Tibial nerve (tissue), 4 donors: ENCODE measurements at places on chromosomes 1 and 21.

DNA sequence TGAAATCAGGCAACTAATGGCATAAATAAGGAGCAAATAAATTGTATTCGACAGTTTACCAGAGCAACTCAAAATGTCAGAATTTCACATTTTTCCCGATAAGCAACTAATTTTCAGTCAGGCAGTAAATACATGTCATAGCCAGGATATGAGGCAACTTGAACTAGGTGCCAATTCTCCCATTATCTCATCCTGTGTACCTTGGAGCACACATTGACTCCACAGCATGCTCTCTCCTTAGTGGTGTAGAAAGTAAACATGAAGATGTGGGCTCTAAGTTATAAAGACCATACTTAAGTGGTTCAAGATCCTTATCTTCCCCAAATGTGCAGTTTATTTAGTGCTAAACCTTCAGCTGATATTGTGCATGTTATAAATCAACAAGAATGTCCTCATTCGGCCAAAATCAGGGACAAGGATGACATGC lies 197.8 kb downstream of the VAV3 start:
- DNase-seq: no peak

DNA sequence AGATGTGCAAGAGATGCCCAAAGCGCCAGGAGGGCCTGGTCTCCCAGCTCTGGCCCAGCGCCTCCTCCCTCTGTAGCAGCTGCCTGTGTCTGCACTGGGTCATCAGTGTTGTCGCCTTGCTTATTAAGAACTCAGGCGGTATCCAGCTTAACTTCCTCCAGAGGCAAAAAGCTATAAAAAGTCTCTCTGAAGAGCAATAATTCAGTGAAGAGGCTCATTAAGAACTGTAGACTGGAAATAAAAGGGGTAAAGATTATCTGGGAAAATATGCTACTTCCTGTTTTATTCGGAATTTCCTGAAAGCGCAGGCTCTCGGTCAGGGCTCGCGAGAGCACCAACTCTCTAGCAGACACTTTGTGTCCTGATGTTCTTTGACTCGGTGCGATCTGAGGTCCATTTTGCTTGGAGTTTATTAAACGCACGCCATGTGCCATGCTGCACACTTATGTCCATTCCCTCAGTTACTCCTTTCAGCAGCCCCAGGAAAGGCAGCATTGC lies 70.4 kb downstream of the MRPS6 start:
- DNase-seq: no peak

DNA sequence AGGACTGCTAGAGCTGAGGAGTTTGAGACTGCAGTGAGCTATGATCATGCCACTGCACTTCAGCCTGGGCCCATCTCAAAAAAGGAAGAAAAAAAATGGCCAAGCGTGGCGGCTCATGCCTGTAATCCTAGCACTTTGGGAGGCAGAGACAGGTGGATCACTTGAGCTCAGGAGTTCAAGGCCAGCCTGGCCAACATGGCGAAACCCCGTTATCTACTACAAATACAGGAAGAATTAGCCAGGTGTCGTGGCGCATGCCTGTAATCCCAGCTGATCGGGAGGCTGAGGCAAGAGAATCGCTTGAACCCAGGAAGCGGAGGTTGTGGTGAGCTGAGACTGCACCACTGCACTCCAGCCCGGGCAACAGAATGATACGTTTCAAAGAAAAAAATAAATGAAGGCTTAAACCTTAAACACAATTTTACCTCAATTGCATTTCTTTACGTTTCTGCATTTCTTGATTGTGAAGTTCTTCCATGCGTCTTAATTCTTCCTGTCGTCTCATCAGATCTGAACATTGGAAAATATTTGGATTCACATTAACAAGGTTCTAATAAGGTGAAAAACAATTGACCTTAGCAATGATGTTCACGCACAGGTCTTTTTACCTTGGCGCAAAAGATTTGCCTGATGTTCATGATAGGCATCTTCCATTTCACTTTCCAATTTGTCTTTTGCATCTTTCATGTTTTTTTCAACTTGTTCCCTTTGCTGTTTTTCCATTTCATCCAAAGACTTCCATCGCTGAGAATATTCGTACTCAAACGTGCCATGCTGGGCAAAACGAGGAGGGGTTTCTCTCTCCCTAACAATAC lies 4.2 kb downstream of the SFPQ start:
- DNase-seq: no peak

GRCh38 chr1:53126495-53126894 lies 15.9 kb downstream of the SLC1A7 start:
- no peak for DNase-seq

DNA sequence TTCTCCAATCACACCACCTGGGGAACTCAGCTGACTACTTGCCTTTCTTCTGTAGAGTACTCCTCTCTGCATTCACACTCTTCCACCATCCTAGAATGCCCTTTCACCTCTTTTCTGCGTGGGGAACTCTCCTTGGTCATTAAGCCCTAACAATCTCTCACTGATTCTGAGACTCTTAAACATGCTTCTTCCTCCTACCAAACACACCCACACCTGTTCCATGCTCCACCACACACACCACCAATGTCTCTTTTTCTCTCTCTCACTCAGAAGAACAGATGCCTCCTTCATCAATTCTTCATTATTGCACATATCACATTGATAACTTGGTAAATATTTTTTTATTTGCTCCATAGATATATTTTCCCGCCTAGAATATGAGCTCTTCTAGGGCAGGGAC lies 53.6 kb downstream of the WARS2 start:
- no peak for DNase-seq

- DNase-seq: no peak
These were observed 91.2 kb downstream of the UBIAD1 start for GRCh38 chr1:11364170-11364569.

- no peak for DNase-seq
These were observed 1.5 kb downstream of the RO60 start for GRCh38 chr1:193060938-193061337.

GRCh38 chr1:167446966-167447365 lies 71.4 kb downstream of the CD247 start:
- no peak for DNase-seq

DNA sequence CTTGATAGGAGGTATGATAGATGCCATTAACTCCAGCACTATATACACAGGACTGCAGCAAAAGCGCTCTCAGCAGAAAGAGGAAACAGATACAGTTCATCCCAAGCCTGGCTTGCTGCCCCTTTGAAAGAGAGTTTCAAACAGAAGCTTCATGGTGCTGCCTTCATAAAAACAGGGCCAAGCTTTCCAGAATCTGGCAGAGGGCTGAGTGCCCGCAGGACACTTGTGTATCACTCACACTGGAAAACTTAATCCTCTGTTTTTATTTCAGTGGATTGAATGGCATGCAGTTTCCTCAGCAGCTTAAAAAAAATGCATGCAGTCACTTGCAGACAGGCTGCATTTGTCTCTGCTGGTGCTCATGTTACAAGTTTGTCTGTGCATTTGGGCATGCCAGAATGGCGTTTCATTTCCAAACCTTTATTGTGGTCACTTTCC lies 40.4 kb downstream of the KCNJ15 start:
- DNase-seq: no peak

GRCh38 chr1:19877821-19878636 lies 4.2 kb upstream of the OTUD3 start:
- DNase-seq: no peak

DNA sequence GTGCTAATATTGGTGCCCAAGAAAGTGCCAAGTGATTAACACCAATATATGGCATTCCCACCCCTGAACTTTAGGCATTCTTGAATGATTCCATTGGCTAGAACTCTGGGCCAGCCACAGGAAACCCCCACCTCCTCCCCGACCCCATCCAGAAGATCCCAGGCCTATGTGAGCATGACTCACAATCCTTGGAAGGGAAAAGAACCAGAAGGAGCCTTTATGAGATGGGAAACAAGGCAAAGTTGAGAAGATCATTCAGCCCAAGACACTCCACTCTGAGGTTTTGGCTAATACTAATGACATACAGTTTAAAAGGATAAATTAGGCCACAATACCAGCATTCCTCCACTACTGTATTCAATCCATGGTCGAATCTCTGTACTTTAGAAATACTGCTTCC lies 21.8 kb downstream of the ELK4 start:
- DNase-seq: no peak

GRCh38 chr1:13487143-13487868 lies 26.5 kb downstream of the LRRC38 start:
- DNase-seq: no peak

GRCh38 chr1:14392161-14392858 lies 206.2 kb upstream of the KAZN start:
- DNase-seq: no peak

DNA sequence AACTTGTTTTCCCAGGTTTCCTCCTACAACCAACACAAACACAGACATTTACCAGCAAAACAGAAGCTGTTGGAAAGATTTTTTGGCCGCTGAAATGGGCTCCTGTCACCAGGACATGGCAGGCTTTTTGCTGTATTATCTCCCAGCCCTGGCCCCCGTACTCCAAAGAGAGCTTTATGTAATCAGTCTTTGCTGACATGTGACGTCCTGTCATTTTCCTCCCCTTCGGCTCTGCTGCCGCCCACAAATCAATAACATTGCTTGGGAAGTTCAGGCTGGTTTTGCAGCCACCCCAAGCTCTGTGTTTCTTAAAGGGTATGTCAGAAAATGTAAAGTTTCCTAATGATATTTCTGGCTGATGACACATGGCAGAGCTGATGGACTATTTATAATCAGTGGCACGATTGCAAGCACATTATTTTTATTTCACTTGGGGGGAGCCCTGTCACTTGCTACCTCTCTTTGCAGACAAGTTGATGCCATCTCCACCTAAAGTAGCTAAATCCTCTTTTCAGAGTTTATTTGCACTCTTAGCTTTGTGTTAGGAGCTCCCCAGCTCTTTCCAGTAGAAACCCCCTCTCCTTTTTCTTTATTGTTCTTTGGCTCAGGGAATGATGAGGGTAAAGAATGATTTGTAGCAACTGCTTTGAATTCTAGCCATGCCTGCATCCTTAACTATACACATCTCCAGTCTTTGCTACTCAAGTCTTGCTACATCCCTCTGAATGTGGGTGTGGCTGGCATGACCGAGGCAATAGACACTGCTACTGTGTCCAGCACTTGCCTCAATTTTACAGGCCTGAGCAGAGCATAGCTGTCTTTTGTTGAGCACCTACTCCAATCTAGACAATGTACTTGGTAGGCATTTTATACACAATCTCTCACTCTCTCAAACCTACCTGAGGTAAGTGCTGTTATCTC lies 67.3 kb downstream of the ELAVL4 start:
- DNase-seq: no peak

GRCh38 chr1:76473591-76473990 lies 393.7 kb upstream of the ST6GALNAC5 start:
- DNase-seq: no peak

DNA sequence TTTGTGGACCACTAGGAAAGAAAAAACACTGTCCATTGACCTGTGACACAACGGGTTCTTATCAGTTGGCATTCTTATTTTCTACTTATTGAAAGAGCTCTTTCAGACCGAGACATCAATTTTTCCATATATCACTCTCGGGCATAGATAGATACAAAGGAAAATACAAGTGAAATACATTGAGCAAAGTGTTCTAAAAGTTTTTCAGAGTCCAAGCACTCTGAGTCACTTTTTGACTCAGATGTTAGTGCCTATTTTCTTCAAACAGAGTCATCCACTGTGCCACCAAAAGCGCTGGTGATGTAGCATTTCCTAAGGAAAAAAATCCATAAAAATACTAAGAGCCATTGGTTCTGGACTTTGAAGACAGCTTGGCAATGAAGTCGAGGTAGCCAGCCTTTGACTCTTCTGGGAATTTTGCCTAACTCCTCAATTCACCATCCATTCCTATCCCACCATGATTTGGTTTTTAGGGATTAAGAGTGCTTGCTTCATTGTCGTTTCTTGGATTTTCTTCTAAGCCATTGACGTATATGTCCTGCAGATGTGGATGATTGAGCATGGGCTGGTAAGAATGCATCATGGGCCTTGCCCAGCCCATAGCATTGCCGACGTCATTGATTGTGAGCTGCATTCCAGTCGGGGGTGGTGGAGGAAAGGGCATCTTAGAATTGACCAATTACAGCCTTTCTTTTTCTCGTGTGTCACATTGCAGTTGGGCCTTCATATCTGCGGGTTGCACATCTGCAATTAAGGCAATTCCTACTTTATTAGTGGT lies 10.6 kb downstream of the GALNT2 start:
- DNase-seq: no peak

DNA sequence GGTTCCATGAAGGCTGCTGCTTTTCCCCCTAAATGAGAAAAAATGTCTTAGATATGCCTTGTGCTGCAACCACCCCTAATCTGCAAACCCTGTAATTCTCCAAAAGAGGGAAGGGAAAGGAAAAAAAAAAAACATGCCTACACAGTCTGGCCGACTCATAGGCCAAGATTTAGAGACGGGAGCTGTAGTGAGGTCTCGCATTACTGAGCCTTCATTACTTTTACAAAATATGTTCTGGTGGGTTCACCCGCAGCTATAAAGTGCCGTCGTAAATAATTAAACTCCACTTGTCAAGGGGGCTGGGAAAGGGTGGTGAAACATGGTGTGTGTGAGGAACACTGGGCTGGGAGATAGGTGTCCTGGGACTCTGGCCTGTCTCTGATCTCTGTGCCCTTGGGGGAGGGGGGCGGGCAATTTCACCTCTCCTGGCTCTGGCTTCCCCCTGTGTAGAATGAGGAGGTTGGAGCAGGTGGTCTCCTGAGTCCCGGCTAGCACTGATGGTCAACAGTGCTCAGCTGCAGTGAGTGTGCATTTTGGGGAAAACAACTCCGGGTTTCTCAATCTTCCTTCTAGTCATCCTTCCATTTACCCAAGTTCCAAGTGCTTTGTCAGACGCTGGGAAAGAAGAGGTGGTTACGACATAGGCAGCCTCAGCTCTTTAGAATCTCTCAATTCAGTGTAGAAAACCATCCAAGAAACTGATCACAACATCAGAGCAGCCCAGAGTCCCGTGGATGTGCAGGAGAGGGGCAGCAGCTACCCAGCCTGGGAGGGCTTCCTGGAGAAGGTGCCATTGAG lies 82.3 kb downstream of the ACTL8 start:
- no peak for DNase-seq

- no peak for DNase-seq
These were observed 192.5 kb downstream of the ZZZ3 start for GRCh38 chr1:77489910-77490309.

GRCh38 chr21:17540530-17540929 lies 27.7 kb downstream of the CXADR start:
- DNase-seq: no peak

- DNase-seq: no peak
These were observed 582 bp downstream of the ORC1 start for GRCh38 chr1:52403566-52404115.

DNA sequence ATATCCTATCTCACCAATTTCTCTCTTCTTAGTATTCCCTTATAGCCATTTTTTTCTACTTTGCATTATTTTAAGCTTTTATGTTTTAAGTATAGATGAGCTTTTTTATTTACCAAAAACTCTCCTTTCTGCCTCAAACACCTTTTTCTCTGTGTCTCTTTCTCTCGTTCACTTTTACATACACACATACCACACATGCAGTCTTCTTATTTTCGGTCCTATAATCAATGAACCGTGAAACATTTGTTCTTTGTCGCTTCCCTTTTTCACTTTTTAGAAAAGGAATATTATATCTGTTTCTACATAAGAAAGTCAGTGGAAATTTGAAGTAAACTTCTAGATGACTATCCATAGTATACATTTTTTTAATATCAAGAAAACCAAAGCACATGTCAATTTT lies 183.2 kb downstream of the MRPL39 start:
- no peak for DNase-seq

GRCh38 chr1:82323144-82323841 lies 522.6 kb downstream of the ADGRL2 start:
- no peak for DNase-seq

GRCh38 chr1:113320972-113321680 lies 69.2 kb upstream of the MAGI3 start:
- DNase-seq: no peak
